BJ (cell line): ENCODE measurements at places on chromosomes 2 and 18. TPM values are rescaled to one million over a fixed set of nuclear protein-coding genes. Genes with fewer than 3 reads are reported as not detected.

- no peak for DNase-seq
Measured at GRCh38 chr18:55048892-55049291, 89.6 kb upstream of the CCDC68 start.

DNA sequence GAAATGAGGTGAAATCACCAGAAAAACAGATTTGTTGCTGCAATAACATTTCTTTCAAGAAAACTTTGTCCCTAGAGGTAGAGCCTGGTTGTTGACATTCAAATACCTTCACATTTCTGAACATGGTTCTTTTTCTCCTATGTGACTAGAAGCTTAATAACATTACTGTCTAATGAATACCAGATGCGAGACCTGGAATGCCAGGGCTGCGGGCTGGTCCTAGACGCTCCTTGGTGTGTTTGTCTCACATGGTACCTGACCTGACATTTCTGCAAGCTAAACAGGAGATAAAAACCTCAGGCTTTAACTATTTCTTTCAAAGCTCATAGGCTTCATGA is 38.5 kb downstream of the ACKR3 start:
- peak; percentile 50 for DNase-seq

Gene PLA2R1
- 9.5 and 15.3 TPM in 2 replicates for polyA plus RNA-seq

Gene SLC14A1
- polyA plus RNA-seq = 0.63 and 0.77 TPM in 2 replicates

Gene KIF3C
- 6.6 and 7.0 TPM in 2 replicates for polyA plus RNA-seq

DNA sequence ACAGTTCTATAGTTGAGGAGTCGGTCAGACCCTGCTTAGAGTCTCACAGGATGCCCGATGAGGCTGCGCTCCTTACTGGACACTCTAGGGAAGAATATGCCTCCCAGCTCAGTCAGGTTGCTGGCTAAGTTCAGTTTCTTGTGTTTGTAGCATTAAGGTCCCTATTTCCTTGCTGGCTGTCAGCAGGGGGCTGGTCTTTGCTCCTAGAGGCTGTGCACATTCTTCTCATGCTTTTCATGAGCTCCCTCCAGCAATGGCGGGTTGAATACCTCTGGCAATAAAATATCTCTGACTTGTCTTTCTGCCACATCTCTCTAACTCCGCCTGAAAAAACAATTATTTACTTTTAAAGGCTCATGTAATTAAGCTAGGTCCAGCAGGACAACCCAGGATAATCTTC is 79.4 kb upstream of the DNAJC10 start:
- DNase-seq = no peak

GRCh38 chr2:128401680-128402079 is 83.0 kb upstream of the HS6ST1 start:
- DNase-seq = no peak

DNA sequence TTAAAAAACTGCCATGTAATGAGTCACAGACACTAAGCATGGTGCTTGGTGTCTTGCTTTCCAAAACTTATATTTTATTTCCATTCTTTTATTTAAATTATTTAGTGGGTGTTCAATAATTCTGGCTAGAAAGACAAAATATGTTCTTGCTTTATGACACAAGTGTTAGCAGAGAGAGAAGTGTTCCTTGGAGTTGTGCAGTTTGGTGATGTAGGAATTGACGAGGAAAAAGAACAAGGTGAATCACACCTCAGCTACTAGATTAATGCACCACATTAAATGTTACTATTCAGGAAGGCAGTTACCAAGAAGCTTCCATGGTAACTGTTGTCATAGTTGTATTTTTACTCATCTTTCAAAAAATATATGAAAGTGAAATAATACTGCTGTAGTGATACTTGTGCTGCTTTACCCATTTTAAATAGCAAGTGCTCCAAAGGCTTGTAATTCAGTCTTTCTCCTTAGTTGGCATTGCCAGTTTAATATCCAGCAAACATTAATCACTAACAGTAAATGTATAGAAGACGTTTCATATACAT is 28.3 kb downstream of the ADAM23 start:
- DNase-seq = no peak

- DNase-seq = no peak
Measured at GRCh38 chr2:38123911-38124310, 48.0 kb upstream of the CYP1B1 start.

- no peak for DNase-seq
Measured at GRCh38 chr18:39033312-39033711, 1467.7 kb upstream of the CELF4 start.

GRCh38 chr18:28657961-28658360 is 481.0 kb upstream of the CDH2 start:
- DNase-seq = no peak

Gene ALK
- polyA plus RNA-seq = not detected in 2 replicates

Gene CD207
- polyA plus RNA-seq = not detected in 2 replicates

Gene ANKRD30BL
- polyA plus RNA-seq = not detected in 2 replicates

Gene BMP10
- not detected in 2 replicates for polyA plus RNA-seq

- no peak for DNase-seq
Measured at GRCh38 chr2:97863829-97864228, 131.9 kb downstream of the TMEM131 start.

- no peak for DNase-seq
Measured at GRCh38 chr2:43327119-43327518, 100.7 kb upstream of the ZFP36L2 start.

GRCh38 chr2:213057977-213058376 is 93.4 kb downstream of the IKZF2 start:
- no peak for DNase-seq

GRCh38 chr2:147863835-147864234 is 19.0 kb downstream of the ACVR2A start:
- no peak for DNase-seq

Gene ZFP36L2
- polyA plus RNA-seq = 4.0 and 6.9 TPM in 2 replicates

DNA sequence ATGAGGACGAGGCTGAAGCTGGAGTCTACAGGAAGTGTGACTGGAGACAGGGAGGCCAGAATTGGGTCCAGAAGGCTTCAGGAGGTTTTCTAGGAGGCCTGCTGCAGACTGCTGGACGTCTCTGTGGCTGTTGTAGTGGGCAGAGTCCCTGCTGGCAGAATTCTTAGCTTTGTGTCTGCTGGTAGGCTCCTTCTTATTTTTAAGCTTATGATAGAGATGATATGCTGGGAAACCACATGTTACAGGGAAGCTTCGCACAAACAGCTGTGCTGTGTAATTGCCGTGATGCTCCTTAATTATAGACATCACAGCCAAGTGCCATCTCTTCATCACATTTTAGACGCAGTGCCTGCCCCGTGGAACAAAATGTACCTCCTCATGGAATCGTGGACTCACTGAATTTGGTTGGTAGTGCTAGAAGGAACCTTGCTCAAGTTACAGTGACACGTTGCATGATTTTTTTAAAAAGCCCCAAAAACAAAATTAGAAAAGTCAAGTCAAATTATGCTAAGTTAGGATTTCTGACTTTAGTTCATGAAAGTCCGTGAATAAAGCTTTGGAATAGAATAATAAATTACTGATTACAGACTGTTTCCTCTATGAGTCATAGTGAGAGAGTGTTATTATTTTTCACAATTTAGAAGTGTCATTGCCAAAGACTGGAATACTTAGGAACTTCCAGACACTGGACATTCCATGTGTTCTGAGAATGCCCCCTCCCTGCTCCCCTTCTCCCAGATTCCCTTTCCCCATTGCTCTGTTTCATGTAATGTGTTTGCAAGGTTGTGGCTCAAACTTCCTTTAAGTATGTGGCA is 144.1 kb downstream of the FHOD3 start:
- peak; percentile 64 for DNase-seq

DNA sequence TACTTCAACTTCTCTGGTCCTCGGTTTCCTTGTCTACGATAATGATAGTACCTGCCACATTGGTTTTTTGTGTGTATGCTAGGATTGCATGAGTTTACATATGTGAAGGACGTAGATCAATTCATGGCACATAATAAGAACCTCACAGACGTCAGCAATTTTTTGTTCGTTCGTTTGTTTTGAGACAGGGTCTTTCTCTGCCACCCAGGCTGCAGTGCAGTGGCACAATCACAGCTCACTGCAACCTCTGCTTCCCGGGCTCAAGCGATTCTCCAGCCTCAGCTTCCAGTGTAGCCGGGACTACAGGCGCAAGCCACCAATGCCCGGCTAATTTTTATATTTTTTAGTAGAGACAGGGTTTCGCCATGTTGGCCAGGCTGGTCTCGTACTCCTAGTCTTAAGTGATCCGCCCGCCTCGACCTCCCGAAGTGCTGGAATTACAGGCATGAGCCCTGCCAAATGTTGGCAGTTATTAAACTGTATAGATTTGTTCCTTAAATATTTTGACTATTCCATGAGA is 756 bp upstream of the SLC35F5 start:
- DNase-seq = no peak

DNA sequence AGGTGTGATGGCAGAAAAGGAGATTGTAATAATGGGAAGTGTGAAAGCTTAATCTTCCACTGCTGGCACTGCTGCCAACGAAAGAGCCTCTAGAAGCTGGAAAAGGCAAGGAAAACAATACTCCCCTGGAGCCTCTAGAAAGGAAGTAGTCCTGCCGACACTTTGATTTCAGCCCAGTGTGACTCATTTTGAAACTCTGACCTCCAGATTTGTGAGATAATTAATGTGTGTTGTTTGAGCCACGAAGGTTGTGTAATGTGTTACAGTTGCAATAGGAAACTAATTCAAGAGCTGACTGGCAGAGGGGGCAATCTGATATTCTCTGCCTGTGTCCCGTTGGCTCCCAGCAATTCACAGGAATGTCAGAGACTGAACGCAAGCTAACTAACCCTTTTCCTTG is 219.2 kb upstream of the UBE2E3 start:
- DNase-seq = no peak

- DNase-seq = no peak
Measured at GRCh38 chr2:37825586-37825985, 99.5 kb upstream of the RMDN2 start.

DNA sequence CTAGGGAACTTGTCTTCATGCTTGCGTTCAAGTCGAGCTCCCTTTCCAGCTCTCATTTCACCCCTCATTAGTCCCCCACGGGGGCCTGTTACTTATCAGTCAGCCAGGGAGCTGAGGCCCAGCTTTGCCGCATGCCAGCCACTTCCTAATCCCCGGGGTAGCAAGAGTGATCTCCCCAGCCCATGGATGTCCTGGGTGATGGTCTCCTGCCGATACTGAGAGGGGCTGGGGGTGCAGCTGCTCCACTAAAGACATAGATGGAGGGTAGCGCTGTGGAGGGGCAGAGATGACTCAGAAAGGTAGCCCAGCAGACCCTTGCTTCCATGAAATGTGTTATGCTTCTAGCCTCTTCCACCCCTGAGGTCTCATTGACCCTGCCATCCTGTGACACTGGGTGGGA is 314.0 kb upstream of the EPAS1 start:
- DNase-seq = no peak

DNA sequence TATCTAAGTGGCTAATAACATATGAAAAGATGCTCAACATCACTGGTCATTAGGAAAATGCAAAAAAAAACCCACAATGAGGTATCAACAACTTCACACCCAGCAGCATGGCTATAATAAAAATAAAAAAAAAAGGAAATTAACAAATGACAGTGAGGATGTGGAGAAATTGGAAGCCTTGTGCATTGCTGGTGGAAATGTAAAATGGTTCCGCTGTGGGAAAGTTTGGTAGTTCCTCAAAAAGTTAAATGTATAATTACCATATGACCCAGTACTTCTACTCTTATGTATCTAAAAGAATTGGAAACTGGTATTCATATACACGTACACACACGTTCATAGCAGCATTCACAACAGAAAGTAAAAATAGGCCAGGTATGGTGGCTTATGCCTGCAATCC is 15.5 kb upstream of the CACNB4 start:
- DNase-seq = no peak

Gene ADRA2B
- polyA plus RNA-seq = not detected in 2 replicates

DNA sequence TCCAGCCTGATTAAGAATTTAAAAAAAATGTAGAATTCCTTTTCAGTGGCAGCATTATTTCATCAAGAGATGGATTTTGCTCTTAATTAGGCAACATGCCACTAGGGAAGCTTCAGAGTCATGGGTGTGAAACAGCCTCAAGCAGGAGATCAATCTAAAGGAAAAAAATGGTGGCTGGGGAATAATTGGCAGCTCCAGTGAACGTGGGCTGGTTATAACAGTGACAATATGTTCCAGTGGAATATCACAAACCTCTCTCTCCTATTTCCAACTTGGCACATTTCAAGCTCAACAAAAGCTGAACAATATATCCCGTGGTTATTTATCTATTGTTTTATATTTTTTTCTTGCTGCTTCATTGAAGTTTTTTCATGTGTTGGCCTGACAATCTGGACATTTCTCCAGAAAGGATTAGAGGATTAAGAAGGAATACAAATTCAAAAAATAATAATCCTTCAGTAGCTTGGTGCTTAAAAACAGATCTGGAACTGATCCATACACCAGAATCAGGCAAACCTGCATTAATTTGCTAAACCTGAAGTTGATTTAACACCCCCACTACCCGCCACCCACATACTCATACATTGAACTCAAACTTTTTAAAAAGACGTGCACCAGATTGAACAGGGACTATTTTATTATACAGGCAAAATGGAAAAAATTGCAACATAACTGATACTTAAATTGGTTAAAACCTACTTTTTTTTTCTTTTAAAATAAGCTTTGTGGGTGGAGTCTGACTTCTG is 255.9 kb upstream of the SPRED2 start:
- DNase-seq = no peak

DNA sequence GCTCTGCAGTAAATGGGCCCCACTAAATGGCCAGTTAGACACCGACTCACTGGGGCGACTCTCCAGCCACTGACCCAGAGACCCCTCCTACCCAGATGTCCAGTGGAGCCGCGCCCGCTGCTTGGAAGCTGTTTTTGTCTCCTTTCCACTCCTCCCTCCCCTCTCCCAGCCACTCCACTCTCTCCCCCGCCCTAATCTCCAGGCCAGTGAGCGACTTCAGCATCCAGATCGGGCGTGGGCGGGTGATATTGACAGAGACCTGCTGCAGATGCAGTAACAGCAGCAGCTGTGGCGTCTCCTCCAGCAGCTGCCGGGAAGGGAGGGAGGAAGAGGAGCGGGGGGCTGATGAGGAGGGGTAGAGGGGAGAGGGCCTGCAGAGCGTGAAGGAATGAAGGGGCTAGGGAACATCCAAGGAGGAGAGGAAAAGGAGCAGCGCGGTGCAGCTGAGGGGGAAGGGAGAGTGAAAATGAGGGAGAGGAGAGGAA is at the start of gene SCN7A:
TSS of gene SCN7A (minus strand) at position 110 of the 485 bp plus-strand sequence. CDS start 16,553 bp downstream, outside the sequence.
- no peak for DNase-seq

DNA sequence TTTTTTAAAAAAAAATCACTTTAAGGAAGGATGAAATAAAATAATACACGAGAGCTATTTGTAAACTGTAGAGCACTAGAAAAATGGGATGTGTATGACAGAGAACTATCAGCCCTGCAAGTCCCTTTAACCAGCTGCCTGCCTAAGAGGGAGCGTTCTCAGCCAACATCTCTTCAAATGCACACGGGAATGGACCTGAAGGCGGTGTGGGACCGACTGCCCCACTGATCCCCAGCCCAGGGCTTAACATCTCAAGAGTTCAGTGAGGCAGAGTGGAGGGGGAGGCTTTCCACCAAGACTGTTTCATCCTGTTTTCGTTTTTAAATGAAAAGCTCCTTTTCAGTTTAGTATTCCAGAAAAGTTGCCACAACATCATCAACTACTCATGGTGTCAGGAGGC is 2.2 kb downstream of the INPP4A start:
- DNase-seq = no peak
